Spleen (tissue), 13 donors: ENCODE measurements at places on chromosomes 3 and 15. TPM values are rescaled to one million over a fixed set of nuclear protein-coding genes. Genes with fewer than 3 reads are reported as not detected.

Gene LIPC
- polyA plus RNA-seq, result 0.70 TPM

Gene PLS1
- polyA plus RNA-seq, result 0.26 TPM

Gene GOLGA8N
- polyA plus RNA-seq, result 6.8 TPM

Gene PRTG
- polyA plus RNA-seq, result 0.03 TPM

Gene CRYBG3
- polyA plus RNA-seq, result 1.5 TPM

Gene ZSCAN29
- 4.6 TPM for polyA plus RNA-seq

Gene EPHA3
- 0.15 TPM for polyA plus RNA-seq

Gene ASB14
- not detected for polyA plus RNA-seq

Gene PARP15
- polyA plus RNA-seq, result 66.5 TPM

Gene HSPBAP1
- 17.0 TPM for polyA plus RNA-seq

Gene IL17RE
- 0.64 TPM for polyA plus RNA-seq

Gene EPHB1
- 0.54 TPM for polyA plus RNA-seq

GRCh38 chr3:46406788-46407611, at the start of the genes CCR5AS and CCRL2:
CCR5AS (minus strand) TSS chr3:46407066.
CCRL2 (plus strand) TSS chr3:46407259; CDS start chr3:46408080, 821 bp downstream.
- peak; percentile 87 for DNase-seq

DNA sequence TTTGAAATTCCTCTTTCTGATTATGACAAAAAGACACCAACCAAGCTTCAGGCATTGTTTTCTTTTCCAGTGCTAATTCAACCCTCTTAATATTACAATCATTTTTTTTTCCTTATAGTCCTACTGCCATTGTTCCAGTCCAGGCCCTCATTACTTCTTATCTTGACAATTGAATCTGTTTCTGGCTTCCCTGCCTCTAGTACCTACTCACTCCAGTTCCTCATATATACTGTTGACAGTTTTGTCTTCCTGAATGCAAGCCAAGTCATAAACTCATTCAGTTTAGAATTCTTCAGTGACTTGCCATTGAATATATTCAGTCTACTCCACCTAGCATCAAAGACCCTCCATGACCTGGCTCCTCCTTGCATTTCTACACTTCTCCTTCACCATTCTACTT, 507.4 kb downstream of the FGF12 start:
- no peak for DNase-seq

DNA sequence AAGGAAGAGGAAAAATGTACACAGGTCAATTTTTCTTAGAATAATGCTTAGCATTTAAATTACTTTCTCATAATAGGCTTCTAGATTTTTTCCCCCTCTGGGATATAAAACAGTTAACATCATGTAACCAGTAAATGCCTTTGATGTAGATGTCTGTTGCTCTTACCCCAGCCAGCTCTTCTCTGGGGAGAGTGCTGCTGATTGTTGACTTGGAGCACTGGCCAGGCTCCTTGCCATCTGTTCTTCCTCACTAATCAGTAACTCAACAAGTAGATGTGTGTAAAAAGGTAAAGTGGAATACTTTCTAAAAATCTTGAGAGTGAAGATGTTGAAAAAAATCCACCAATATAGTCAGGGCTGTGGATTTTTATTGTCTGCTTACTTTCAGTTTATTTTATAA, 42.2 kb downstream of the RIOX2 start:
- no peak for DNase-seq

GRCh38 chr3:134315286-134316106, 58.8 kb downstream of the AMOTL2 start:
- DNase-seq, result peak; percentile 73

DNA sequence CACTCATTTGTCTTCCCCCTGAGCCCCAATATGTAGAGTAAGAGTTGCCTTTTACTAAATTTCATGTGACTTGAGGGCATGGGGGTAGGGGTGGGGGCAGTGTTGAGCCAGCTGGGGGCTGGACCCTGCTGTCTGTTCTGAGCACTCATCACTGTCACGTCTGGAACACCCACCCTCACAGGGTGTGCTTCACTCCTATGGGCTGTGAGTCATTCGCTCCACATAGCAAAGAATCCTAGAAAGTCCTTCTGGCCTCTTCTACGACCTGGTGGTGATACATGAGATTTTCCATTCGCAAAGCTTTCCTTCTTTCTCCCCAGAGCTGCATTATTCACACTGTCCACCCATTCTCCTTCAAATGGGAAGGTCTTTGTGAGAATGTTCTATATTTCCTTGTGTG, 43.6 kb upstream of the MGLL start:
- DNase-seq, result no peak

DNA sequence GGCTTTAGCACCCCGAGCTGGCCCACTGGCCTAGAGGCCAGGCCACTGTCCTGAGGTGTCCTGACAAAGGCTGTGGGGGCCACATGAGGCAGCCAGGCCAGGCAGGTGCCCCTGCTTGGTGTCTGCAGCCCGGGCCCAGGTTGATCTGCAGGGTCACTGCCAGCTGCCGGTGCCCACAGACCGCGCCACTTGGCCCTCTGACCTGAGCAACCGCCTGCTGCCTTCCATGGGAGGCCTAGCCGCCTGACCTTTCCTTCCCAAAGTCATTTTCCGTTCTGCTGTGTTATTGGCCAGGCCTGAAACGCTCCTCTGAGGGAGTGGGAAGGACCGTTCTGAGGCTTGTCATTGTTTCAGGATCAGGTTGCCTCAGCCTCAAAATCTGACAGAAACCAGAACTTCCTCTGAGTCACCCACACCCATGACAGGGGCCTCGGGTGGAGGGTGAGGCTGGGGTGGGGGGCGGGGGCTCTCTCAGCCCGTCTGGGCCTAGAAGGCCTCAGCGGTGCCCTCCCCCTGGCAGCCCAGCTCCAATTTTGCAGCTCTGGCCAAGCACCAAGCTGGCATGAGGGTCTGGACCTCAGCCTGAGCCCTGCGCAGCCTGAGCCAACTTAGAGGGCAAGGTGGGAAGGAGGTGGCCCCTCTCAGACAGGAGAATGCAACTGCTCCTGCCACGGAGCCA, 140.7 kb upstream of the MEF2A start:
- DNase-seq, result peak; percentile 70

DNA sequence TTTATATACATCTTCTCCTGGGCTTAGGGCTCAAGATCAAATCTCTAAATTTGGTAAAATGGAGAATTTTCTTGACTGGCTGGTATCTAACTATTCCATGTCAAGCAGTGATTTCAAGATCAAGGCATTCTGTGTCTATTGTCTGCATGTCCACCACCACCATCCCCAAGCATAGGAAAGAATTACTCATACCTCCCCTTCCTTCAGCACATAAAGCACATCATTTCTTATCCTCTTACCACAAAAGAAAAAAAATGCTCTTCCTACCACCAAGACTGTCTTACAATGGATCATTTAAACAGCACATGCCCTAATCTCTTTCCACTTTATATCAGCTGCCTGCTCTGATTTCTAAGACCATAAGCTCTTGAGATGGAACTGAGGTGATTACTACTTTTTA, 470.5 kb upstream of the THBS1 start:
- DNase-seq, result no peak

- no peak for DNase-seq
Measured at GRCh38 chr3:177446165-177446601, 248.9 kb upstream of the TBL1XR1 start.

- DNase-seq, result no peak
Measured at GRCh38 chr3:114218578-114219185, 18.7 kb downstream of the ZNF80 start.

DNA sequence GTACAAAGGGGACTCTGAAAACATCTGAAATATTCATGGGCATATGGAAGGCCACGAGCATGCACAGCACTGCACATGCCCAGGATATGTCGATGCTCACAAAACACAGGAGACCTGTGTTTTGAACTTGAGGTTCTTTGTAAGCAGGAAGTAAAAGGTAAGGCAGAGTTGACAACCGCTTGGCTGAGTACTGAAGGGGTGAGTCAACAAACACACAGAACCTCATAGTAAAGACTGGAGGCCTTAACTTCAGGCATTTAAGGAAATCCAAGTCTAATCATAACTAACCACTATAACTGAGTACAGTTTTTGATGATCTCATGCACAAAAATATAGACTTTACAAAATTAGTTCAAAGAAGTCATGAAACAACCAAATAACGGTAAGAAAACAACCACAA, 80.6 kb downstream of the MYO9A start:
- no peak for DNase-seq

DNA sequence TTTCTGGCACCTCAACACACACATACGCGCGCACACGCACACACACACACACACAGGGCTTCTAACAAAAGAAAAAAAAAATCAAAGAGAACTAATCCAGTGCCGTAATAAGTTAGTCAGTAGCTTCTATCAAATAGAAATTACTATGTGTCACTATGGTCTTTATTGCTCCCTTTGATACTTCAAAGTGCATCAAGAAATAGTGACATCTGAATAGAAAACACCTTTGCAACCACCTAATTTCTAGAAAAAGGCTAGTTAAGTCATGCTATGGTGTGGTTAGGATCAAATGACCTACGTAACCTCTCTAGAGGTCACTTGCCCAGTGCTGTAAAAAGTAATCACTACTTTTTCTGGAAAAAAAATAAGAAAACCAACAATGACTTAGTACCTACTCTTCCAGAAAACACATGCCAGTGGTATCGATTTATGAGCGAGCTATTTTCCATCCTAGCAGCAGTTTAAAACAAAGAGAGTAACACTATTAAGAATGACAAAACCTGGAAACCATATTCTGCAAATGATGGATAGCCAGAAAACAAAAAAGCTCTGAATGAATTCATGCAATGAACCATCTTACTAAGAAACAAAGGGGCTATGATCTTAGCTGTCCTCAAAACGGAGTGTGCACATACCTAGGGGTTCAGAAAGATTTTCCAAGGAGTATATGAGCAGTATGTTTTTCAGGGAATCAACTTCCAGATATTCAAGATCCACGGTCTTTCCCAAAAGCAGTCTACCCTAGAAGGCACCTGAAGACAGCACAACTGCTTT, 6.8 kb downstream of the AVEN start:
- no peak for DNase-seq

GRCh38 chr3:177357352-177358090, 160.2 kb upstream of the TBL1XR1 start:
- no peak for DNase-seq

- DNase-seq, result peak; percentile 67
Measured at GRCh38 chr15:28921919-28922706, 36.3 kb downstream of the APBA2 start.

- no peak for DNase-seq
Measured at GRCh38 chr3:142027300-142027699, 122.0 kb downstream of the TFDP2 start.

- no peak for DNase-seq
Measured at GRCh38 chr15:48833526-48834239, 22.8 kb upstream of the CEP152 start.

GRCh38 chr15:92159906-92160841, 233.5 kb upstream of the ST8SIA2 start:
- DNase-seq, result no peak

DNA sequence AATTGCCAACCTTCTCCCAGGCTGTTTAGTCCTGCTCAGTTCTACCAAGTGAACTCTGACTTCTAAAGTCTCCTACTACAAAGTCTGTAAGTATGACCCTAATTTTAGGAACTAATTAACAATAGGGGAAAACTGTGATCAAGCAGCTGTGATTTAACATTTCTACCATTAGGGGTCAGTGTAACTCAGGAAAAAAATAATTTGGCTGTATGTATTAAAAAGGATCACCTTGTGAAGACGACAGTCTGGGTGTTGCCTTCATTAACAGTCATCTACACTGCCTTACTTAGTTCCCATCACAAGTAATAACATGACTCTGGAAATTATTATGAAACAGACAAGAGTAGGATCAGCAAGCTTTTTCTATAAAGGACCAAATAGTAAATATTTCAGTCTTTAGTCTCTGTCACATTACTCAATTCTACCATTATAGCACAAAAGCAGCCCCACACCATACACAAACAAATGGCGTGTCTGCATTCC, 4.2 kb upstream of the NPHP3 start:
- no peak for DNase-seq

DNA sequence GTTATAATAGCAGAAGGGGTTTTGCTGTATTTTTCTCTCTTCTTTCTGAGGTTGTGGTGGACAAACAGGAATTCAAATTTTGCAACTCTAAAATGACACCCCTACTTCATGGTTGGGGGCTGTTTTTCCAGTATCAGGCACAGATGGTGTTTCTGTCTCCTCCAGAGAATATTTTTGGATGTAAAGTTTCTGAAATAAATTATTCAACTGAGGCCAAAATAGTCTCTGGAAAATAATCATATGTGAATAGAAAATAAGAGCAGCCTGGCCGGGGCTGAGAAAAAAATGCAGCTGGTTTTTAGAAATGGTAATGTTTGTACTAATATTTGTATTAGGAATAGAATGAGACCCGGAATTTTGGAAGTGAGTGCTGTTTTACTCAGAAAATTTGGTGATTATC, 121.3 kb upstream of the ADAMTS9 start:
- DNase-seq, result no peak

DNA sequence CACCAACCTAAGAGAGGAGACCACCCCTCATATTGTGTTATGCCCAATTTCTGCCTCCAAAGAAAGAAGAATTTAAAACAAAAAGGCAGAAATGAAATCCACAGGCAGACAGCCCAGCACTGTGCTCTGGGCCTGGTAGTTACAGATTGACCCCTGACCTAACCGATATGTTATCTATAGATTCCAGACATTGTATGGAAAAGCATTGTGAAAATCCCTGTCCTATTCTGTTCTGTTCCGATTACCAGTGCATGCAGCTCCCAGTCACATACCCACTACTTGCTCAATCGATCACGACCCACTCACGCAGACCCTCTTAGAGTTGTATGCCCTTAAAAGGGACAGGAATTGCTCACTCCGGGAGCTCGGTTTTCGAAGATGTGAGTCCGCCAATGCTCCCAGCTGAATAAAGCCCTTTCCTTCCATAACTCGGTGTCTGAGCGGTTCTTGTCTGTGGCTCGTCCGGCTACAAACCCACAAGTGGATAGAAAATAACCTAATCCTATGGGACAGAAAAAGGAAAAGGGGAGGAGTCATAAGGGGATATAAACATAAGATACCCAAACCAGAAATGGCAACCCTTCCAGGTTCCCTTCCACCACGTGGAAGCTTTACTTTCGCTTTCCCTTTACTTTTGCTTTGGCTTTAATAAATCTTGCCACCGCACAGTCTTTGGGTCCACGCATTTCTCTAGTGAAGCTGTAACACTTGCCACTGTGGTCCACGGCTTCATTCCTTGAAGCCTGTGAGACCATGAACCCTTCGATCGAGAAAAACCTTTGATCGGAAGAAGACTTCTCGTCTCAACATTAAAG, 1.7 kb upstream of the CFAP91 start:
- no peak for DNase-seq

- DNase-seq, result no peak
Measured at GRCh38 chr15:35557544-35557943, 11.6 kb upstream of the DPH6 start.

DNA sequence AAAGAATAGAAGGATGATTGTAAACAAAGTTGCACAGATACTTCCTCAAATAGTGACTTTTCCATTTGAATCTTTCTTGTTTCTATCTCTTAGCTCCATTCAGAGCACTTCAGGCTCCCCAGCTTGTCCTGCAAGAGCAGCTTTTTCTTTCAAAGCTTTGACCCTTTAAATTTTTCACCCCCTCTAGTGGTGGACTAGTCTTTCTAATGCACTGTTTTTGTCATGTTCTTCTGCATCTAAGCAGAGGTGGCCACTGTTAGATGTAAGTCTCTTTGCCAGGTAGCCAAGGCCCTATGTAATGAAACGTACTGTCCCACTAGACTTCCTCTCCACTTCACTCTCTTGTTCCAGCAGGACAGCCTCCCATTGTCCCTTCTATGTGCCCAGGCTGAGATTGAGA, 74.0 kb upstream of the MANF start:
- DNase-seq, result no peak

- no peak for DNase-seq
Measured at GRCh38 chr3:188133646-188134045, 20.3 kb upstream of the LPP start.
